ENCODE measurements at places on chromosomes 6 and 20.

- no peak for DNase-seq
Observed at GRCh38 chr6:132003516-132004178, 52.5 kb upstream of the CCN2 start.

DNA sequence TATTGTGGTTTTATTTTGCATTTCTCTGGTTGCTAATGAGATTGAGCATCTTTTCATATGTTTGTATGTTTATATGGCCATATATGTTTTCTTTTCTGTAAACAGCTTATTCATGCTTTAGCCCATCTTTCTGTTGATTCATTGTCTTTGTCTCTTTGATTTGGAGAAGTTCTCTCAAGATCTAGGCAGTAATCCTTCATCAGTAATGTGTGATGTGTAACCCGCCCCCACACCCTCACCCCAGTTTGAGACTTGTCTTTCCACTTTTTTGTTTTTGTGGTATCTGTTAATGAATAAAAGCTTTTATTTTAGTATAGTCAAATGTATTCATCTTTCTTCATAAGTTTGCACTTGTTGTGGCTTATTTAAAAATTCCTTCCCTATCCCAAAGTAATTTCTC, 26.0 kb downstream of the ZC3H12D start:
- DNase-seq: no peak

DNA sequence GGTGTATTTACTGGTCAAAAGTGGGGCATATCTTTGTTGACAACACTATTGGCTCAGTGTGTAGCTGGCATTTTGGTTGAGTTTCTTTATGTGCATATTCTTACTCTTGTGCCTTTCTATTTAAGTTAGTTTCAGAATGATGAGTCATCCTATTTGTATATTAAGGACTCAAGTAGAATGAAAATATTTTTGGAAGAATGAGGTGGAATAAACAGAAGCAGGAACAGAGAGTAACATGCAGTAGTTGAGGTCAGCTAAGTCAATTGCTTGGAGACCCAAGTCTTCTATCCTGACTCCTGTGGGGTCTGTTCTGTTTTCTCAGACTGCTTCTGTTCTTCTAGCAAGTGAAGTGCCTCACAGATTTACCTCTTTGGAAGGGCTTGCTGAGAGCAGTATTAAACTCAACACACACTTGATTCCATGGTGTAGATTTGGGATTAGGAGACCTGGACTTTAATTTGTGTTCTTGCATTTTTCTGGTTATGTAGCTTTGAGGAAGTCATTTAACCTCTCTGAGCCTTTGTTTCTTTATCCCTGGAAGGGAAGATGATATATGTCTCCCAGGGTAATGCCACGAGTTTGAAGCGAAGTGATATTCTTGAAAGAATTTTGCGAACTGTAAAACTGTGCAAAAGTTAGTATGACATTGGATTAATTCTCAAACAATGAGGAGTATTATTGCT, 324.3 kb downstream of the QKI start:
- no peak for DNase-seq

DNA sequence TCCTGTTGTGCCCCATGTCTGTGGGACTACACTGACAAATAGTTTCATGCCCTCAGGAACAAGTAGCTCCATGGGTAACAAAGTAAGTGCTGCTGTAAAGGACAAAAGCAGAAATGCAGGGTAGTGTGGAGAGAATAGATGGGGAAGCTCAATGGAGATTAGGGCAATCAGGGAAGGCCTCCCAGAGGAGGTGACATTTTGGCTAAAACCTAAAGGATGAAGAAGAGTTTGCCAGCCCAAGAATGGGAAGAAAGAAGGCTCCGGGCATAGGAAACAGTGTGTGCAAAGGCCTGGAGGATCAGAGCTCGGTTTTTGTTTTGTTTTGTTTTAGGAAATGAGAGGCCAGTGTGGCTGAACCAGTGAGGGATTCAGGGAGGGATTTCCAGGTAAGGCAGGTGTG, 43.6 kb upstream of the FAM83D start:
- no peak for DNase-seq

GRCh38 chr6:129786548-129786947, 74.6 kb downstream of the TMEM244 start:
- no peak for DNase-seq

DNA sequence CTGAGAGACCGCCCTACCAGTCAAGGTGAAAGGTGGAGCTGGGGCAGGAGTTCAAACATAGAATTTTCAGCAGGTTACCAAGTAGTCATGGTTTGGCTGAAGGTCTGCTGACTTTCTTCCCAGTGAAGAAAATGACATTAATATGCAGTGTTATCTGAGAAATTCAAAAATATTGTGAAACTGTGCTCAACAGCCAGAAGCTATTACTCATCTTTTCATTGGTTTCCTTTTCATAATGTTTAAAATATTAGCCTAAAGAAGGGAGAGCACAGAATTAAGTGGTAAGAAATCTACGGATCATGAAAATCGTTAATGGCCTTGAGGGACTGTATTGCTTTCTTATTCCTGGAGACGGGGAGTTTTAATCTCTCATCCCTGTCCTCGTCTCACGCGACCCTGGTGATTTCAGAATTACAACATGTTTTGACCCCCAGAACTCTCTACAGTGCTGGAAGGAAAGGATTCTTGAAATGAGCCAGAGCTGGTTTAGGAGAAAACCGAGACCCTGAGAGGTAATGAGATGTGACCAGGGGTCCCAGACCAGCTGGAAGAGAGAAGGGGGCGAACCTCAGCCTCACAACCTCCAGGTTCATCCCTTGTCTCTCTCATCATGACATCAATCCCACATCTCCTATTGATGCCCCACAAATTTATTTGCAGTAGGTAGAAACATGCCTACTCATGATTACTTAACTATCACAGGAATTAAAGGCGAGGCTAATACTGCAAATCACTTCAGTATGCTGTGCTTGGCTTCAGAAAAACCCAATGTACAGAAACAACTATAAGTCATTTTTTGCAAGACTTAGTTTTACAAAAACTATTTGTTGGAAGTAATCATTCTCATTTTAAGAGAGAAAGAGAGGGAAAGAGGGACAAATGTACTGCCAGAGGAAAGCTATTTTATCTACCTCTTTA, 209.5 kb downstream of the FNDC1 start:
- DNase-seq: no peak

- DNase-seq: no peak
Observed at GRCh38 chr6:143614235-143614634, 63.5 kb upstream of the PHACTR2 start.

- DNase-seq: no peak
Observed at GRCh38 chr6:135624402-135625295, 127.1 kb upstream of the AHI1 start.

All from HL-60 (cell line).